ENCODE measurements at places on chromosomes 1 and 21.

- no peak for DNase-seq
Observed at GRCh38 chr1:15334995-15335394, 74.7 kb upstream of the EFHD2 start.

DNA sequence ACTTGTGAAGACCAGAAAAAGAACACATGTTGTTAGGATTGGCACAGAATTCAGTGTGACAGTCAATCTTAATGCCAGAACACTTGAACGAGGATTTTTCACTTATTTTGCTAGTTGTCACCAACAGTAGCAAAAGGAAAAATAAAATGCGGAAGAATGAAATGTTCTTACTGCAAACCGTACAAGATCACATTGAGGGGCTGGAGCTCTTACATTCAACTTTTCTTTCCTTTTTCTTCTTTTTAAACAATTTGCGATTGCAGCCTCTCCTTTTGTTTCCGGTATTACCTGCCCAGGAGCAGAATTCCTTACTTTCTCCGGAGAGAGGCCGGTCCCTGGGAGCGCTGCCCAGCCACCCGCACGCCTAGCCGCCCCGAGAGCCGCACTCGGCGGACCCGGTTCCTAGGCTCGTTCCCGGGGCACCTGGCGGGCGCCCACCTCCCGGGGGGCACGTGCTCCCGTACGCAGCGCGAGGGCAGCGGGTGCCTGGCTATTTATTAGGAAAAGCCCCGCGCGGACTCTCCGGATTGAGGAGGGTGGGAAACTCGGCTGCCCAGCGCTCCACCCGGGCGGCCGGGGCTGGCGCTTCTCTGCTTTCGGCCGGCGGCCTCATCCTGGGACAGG, 1.2 kb upstream of the CAMTA1 start:
- DNase-seq: no peak

GRCh38 chr1:26359981-26360806, 6.3 kb upstream of the CRYBG2 start:
- DNase-seq: no peak

GRCh38 chr1:25944986-25945385, 38.8 kb upstream of the STMN1 start:
- no peak for DNase-seq

DNA sequence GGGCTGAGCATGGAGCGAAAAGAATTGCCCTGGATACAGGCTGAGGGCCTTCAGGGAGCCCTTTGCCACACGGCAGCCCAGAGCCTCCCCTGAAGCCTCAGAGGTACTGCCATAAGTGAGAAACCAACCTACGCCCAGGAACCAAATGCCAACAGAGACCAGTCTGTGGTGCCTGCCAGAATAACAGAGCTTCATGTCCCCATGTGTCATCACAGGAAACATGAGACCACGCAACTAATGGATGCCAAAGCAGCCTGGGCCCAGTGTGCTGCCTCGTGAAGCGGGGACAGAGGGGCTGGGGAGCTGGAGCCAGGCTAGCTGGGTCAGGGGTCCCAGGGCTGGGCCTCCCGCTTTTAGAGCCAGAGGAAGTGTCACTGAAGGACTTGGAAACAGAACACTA, 18.7 kb upstream of the STUM start:
- no peak for DNase-seq

- DNase-seq: no peak
Observed at GRCh38 chr1:177798614-177799013, 171.2 kb downstream of the SEC16B start.

DNA sequence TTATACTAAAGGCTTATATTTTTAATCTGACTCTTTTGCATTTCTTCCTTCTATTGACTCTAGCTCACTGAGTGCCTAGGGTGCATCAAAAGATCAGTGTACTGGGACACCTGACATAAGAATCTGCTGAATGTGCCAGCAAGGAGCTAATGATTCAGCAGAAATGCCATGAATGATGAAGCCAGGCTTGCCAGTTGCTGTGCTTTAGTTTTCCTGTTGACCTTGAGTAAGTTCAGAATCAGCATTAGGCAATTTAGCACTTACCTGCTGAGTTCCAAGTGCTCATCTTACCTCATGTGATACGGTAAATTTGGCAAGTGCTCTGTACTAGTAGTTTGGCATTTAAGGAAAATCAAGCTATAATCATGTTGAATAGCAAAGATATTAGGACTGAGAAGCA, 523.2 kb upstream of the B3GALT2 start:
- DNase-seq: no peak

- no peak for DNase-seq
Observed at GRCh38 chr1:164602101-164602422, 43.1 kb downstream of the PBX1 start.

DNA sequence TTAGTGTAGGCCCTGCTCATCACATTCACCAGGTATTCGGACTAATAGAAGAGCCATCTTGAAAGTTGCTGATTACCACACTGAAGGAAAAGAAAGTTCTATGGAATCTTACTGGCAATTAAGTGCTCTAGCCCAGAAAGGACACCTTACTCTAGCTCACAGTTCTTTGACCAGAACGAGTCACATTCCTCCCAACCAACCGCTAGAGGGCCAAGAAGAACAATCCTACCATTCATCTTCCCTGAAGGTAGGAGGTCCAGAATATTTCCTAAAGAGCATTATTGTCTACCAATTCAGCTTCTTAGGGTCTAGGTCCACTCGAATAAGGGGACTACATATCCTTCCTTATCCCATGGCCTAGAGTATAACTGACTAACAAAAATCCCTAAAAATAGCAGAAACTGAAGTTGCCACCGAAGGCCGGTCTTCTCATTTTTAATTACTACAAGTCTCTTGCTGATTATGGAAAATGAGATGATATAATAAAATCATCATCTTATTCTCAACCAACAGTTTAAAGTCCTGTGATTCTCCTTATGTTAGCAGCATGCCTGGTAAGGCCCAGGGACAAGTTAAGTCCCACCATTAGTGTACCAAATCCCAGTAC, 2.7 kb upstream of the FMO1 start:
- DNase-seq: no peak

All from hippocampal formation (tissue), 2 donors.